ENCODE measurements at places on chromosomes 3 and 15. TPM values are rescaled to one million over a fixed set of nuclear protein-coding genes. Genes with fewer than 3 reads are reported as not detected.

The ACKR2 gene
- not detected for total RNA-seq

The ALDH1A3 gene
- total RNA-seq, result 25.6 TPM

The RTP4 gene
- total RNA-seq, result not detected

The PLA2G4E gene
- total RNA-seq, result not detected

The GHSR gene
- not detected for total RNA-seq

The CTXN2 gene
- total RNA-seq, result not detected

The HAUS2 gene
- 28.0 TPM for total RNA-seq

The DPPA2 gene
- total RNA-seq, result 10.3 TPM

The SPSB4 gene
- 35.1 TPM for total RNA-seq

All from H7 (cell line).